ENCODE measurements at places on chromosomes 1 and 21.

- no peak for DNase-seq
These were observed 8.9 kb downstream of the MFAP2 start for GRCh38 chr1:16971341-16972188.

DNA sequence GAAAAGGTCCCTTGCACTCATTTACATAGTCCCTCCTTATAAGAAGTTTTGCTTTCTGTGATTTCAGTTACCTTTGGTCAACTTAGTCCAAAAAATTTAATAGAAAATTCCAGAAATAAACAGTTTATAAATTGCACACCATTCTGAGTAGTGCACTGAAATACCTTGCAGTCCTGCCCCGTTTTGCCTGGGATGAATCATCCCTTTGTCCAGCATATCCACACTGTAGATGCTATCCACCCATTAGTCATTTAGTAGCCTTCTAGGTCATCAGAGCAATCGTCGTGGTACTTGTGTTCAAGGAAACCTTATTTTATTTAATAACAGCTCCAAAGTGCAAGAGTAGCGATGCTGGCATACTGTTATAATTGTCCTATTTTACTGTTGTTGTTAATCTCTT lies 38.0 kb downstream of the SPRTN start:
- DNase-seq, result no peak

DNA sequence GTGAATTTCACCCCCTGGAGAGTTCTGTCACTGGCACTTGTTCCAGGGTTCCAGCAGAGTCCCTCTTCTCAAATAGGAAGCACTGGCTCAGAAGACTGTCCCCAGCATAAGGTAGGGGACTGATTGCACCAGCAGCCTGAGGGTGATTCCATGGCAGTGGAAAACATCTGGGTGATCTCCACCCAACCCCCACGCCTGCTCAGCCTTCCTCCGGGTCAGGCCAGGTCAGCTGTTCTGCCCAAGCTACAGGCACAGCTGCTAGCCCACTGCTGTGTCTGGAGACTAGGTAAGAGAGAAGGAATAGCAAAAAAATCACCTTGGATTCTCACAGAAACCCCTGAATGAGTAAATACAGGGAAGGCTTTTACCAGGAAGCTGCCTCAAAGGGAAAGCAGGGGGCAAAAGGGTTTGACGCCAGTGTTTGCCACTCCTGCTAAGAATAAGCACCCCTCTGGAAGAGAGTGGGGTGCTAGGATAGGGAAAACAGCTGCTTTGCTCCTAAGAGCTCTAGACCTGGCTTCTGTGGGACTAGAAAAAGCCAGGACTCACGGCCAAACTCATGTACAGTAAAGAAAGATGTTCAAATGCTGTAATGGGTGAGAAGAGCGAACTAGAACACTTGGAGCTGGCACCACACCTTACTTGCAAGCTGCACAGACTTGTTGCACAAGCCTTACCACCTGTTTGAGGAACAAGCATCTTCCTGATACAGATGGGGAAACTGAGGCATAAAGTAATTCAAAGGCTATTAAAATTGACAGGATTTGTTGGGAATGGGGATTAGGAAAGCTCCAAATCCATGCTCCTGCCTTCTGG lies 1.0 kb upstream of the DENND2D start:
- no peak for DNase-seq

DNA sequence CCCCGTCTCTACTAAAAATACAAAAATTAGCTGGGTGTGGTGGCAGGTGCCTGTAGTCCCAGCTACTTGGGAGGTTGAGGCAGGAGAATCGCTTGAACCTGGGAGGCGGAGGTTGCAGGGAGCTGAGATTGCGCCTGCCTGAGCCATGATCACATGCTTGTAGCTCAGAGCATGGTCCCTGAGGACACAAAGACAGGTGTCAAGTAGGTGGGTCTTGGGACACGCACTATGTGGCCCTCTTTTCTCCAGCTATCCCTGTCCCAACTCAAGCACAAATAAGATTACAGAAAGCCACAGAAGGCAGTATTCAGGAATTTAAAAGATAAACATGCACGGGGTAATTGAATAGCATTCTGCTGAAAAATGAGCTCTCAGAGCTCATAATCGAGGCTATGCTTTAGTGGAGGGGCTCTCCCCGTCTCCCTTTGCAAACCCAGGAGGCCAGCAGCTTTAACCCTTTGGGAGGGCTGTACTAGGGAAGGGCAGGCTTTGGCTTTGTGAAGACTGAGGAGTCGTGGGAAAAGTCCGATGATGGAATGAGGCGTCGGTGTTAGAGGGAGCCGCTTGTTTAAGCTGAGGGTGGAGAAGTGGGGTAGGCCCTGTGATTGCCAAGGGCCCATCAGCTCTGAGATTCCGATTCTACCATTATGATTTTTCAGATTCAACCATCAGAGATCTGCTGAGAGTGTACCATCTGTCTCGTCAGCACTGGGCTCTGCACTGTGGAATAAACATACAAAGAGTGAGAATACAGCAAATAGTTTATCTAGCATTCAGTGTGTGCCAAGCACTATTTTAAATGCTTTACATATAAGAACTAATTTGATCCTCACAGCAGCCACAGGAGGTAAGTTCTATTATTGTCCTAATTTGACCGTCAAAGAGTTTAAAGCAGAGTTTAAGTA lies 59.7 kb upstream of the CD34 start:
- no peak for DNase-seq

GRCh38 chr1:35499652-35500176 lies 57.5 kb downstream of the KIAA0319L start:
- DNase-seq, result no peak

- DNase-seq, result no peak
These were observed 10.3 kb upstream of the LEFTY1 start for GRCh38 chr1:225899044-225899925.

GRCh38 chr1:248805876-248806275 lies 19.8 kb downstream of the SH3BP5L start:
- DNase-seq, result no peak

DNA sequence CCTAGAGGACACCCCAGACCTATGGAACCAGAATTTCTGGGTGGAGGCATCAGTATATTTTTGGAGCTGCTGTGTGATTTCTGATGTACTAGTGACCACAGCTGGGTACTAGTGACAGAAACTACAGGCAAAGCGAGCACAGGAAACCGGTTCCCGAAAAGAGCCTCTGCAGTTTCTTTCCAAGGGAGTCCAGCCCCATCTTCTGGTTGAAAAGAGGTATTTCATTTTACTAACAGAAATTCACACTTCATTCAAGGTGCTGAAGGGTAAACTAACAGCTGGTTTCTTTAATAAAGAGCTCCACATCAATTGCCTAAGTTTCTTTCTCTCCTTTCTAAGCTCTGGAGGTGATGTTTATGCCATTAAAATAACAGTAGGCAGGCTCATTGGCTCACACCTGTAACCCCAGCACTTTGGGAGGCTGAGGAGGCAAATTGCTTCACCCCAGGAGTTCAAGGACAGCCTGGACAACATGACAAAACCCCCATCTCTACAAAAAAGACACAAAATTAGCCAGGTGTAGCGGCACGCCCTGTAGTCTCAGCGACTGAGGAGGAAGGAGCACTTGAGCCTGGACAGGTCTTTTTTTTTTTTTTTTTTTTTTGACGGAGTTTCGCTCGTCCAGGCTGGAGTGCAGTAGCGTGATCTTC lies 22.0 kb downstream of the THAP3 start:
- no peak for DNase-seq
